ENCODE measurements at places on chromosomes 4 and X.

DNA sequence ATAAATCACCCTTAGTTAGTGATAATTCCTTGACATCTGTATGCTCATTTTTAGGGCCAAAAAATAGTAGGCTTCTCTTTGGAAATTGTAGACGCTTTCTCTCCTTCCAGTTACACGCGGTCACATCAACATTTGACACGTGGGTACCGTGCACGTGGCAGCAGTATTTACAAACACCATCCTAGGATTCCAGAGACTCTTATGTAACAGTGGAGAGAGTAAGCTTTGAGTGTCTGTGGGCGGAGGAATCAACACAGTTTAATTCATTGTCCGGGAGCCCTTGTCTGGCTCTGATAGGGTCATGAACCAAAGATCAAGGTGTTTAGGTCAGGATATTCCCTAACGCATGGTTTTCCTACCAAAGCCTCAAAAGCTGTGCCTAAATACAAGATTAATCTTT, 12.2 kb downstream of the TET2 start:
- DNase-seq, result no peak

GRCh38 chr4:30903502-30904214, 183.5 kb downstream of the PCDH7 start:
- DNase-seq, result peak; percentile 11

- DNase-seq, result peak; percentile 62
These were observed 85.9 kb upstream of the UGT8 start for GRCh38 chr4:114512595-114513295.

- DNase-seq, result no peak
These were observed 247.9 kb downstream of the ARHGAP24 start for GRCh38 chr4:85722807-85723206.

- no peak for DNase-seq
These were observed 59.1 kb upstream of the USP9X start for GRCh38 chrX:41025926-41026701.

- no peak for DNase-seq
These were observed 73.3 kb downstream of the PSAPL1 start for GRCh38 chr4:7361280-7361895.

GRCh38 chr4:174005422-174005821, 278.0 kb downstream of the FBXO8 start:
- no peak for DNase-seq
